NCI-H187 (cell line): ENCODE measurements at places on chromosomes 12 and 14.

- DNase-seq = no peak
Measured at GRCh38 chr12:11787933-11788849, 138.7 kb downstream of the ETV6 start.

- DNase-seq = no peak
Measured at GRCh38 chr14:91889477-91890211, 22.3 kb upstream of the TC2N start.

- DNase-seq = no peak
Measured at GRCh38 chr14:66483322-66483721, 2.8 kb upstream of the CCDC196 start.

DNA sequence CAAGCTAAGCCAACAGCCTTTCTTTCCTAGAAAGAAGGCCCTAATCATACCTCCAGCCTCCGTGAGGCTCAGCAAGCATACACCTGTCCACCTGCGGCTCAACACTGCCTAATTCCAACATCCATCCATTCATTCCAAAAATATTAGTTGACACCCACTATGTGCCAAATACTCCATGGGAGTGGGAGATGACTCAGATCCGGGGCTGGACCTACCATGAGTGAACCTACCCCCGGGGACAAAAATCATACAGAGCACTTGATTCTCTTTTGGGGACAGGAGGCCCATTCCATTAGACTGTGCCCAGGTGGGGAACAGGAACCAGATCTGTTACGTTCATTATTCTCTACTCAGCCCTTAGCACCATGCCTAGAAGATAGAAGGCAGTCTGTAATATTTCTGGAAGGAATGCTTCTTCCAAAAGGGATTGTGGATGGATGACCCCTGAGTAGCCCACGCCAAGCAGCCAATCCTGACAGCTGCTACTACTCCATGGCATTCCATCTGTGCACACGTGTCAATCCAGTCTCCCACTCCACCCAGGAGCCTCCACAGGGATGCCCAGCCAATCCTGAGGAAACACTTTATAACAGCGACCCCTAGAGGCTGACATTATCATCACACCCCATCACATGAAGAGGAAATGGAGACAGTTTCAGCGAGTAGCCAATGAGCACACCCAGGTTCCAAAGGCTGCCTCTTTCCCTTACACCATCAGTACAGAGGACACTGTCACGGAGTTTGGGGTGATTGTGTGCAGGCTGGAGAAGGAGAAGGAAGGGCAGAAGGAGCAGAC is 170.7 kb downstream of the ESRRB start:
- DNase-seq = no peak

DNA sequence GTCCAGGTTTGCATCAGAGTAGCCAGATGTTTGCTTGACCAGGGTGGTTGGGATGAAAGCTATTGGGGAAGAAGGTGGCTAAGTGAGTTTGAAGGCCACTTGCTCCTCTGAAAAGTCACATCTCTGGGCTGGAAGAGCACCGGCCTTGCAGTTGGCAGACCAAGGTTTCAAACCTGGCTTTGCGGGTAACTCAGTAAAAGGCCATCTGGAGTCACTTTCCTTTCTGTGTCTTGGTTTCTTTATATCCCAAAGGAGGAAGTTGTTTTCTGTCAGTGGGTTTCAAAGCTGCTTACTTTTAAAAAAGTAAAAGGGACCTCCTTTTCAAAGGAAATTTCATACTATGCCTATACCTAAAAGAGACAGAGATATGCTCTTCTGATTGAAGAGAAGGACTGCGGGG is 26.2 kb upstream of the CMA1 start:
- DNase-seq = no peak

DNA sequence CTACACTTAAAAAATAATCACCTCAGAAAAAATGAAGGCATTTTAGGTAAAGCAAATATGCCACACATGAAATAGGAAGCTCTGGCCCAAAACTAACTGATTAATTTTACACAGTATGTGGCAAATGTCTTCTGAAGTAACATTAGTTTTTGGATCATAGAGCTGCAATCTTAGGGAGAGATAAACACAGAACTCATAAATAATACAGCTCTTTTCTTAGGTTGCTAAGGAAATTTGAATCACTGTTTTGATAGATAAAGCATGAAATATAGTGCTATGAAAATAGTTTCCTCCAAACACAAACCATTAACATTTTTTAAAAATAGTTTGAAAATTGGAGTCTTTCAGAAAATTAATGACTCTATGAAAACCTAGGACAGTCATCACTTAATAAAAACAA is 15.0 kb downstream of the RASSF9 start:
- no peak for DNase-seq
